ENCODE measurements at places on chromosomes 7 and 10. TPM values are rescaled to one million over a fixed set of nuclear protein-coding genes. Genes with fewer than 3 reads are reported as not detected.

- no peak for DNase-seq
Observed at GRCh38 chr10:80945264-80945880, 407.7 kb downstream of the SH2D4B start.

- DNase-seq = peak; percentile 78
Observed at GRCh38 chr10:124319926-124320391, 98.8 kb downstream of the OAT start.

GRCh38 chr10:15427843-15428414, 56.8 kb upstream of the FAM171A1 start:
- peak; percentile 55 for DNase-seq

GRCh38 chr7:106344861-106345260, 60.1 kb upstream of the NAMPT start:
- DNase-seq = no peak

DNA sequence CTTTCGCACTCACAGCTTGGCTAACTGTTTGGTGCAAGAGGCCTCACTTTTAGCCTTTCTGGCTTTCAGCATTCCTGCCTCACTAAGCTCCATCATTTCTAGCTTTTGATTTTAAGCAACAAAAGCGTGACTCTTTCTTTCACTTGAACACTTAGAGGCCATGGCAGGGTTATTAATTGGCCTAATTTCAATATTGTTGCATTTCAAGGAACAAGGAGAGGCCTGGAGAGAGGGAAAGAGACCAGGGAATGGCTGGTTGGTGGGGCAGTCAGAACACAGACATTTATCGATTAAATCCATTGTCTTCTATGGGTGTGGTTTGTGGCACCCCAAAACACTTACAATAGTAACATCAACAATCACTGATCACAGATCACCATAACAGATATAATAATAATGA, 31.3 kb downstream of the CHST3 start:
- DNase-seq = no peak

DNA sequence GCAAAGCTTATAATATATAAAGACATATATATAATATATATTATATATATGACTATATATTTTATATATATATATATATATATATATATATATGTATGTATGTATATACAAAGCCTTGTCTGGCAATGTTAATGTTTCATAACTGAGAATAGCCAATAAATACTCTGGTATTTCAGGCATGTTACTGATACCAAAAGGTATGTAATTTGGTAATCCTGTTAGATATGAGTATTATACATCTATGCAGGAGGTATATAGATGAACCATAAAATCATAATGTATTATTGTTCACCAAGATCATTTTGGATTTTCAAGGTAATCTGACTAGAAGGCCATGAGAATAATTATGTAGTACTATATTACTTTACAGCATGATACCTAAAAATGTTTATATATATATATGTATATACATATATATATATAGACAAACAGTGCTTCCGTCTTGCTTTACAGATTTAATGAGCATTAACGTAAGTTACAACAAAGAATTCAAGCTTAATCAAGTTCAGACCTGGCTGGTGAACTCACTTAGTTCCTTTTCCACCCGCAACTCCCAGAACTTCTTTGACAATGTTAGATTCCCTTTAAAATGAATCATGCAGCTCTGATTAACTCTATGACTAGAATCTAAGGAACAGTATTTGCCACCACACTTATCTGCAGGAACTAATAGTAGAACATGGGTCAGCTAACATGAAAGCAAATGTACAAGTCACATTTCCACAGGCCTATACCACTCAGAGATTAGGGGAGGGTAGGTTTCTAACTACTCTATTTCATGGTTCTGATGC, 82.7 kb downstream of the SLC25A13 start:
- peak; percentile 31 for DNase-seq

GRCh38 chr7:114687238-114687637, 234.7 kb upstream of the MDFIC start:
- no peak for DNase-seq

DNA sequence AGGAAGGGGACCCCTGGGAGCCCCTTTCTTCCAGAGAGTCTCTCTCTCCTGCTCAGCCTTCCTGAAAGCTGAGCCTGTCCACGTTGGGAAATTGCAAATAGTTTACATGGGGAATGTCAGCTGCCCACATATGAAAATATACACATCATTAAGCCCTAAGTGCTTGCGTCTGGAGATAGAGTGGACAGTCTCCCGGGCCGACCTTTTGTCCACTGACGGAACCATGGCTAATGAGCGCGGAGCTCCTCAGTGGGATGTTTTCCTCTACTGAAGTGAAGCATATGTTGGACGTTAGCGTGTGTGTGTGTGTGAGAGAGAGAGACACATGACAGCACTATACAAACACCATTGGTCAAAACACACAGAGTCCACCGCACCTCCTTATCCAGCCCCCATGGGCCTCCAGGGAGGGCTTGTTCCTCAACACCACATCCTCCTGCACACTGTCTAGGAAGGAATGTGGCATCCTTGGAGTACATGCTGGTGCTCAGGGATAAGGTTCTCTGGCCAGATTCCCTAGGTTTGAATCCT, 128.4 kb downstream of the RGS10 start:
- DNase-seq = no peak

DNA sequence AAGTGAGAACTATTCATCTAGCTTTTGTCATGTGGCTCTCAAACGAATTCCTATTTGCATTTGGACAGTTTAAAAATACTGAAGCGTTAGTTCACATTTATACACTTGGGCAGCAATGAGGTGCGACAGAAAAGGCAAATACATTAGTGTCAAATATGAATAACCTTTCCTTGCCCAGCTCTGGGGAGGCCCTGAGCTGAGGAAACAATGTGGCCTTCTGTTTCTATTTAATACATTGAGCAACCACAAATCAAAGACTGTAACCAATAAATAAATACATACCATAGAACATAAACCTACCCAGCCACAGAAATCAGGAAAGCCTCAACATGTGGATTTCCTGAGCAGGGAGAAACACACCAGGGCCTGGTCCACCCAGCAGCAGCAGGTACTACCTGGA, 585.2 kb downstream of the PARD3 start:
- no peak for DNase-seq

DNA sequence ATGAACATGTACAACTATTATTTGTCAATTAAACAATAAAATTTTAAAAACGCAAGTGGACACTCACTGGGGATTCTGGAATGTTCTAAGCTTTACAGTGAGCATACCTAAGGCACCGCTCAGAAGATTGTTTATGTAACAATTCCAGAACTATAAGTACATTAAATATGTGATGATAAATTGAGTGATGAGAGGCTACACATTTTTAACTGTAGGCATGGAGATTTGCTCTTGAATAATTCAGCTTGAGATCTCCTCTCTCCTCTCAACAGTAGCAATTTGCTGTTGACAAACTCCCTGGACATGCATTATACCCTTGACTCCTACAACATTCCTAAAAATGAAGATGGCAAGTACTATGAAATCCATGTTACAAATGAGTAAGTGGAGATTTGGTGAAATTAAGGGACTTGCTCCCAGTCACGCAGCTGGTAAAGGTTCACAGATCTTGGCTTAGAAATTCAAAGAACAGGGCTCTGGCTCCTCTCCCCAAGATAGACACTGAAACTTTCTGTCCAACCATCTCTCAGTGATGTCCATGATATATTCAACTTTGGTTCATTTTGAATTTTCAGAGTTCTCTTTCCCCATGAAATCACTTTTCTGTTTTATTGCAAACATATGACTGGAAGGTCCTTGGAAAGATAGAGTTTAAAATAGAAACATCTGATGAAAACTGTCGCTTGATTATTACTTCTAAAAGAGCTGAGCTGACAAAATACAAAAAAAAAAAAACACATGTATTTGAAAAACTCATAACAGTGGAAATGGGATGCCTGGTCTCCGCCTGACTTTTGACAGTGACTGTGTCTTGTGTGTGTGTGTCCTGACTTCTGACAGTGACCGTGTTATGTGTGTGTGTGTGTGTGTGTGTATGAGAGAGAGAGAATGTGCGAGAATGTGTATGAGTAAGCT, 488.3 kb downstream of the TNS3 start:
- DNase-seq = no peak

GRCh38 chr10:88196291-88196690, 332.9 kb downstream of the PTEN start:
- DNase-seq = peak; percentile 9

DNA sequence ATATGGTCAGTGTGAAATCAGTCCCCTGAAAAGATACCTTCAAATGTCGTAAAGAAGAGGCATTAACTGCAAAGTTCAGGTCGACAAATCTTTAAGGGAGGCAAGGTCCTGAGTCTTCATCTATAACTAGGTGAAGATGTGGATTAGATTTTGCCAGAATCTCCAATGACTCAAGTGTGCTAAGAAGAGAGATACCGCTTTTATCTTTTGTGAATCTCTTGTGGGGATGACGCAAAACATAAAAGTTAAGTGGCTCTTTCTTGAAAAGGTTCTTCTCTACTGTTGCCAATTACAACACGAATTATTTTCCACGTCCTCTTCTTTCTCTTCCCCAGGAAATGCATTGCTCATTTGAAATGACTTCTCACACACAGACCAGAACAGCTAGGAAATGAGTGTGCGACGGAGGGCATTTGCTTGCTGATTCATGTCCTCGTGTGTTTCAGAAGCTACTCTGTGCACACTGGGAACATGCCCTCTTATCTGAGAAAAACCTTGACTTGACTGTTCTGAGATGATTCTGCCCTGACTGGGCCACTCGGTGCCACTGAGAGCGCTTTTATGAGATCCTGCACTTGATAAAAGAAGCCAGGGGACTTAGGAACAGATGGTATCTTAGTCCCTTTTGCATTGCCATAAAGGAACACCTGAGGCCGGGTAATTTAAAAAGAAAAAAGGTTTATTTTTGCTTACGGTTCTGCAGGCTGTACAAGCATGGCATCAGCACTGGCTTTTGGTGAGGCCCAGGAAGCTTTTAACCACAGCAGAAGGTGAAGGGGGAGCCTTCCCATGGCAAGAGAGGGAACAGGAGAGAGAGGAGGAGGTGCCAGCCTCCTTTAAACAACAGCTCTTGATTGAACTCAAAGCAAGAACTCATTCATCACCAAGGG, 169.5 kb upstream of the PFKP start:
- no peak for DNase-seq

DNA sequence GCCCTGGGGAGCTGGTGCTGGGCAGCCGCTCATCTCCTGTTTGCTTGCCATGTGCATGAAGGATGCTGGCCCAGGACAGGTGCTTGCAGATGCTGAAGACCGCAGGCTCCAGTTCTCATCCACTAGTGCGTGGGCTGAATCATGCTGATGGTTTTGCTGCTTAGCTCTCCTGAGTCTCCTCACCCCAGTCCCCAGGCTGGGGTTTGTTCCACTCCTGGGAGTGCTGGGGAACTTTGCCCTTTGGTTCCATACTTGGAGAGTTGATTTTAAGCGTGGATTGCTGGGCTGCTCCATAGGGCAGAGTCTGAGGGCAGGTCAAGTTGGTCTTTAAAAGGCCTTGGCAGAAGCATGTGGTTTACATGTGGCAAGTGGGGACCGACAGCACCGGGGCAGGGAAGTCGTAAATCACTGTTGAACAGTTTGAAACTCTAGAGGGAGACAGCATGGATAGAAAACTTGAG, 9.1 kb downstream of the DYNC2I1 start:
- peak; percentile 27 for DNase-seq

GRCh38 chr10:30056767-30057355, 2.5 kb downstream of the JCAD start:
- DNase-seq = no peak

DNA sequence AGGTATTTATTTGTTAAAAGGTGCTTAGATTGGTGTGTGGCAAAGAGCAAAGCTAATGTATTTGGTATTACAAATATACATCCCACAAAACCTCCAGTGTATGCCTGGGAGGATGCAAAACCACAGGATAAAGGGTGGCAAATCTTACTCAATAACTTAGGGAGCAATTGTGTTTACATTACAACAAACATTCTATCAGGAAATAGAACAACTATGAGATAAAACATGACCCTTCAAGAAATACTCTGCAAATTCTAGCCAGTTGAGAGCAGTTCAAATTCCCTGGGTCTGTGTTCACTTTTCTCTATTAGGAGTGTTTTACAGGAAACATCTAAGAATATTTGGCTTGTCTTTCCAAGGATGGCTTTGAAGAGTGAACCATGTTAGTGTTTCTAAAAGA, 64.9 kb downstream of the CUL1 start:
- no peak for DNase-seq

Gene UCMA
- total RNA-seq = not detected

Gene CNPY4
- total RNA-seq = 23.2 TPM

Gene CTAGE4
- 0.06 TPM for total RNA-seq

Gene TMEM72
- not detected for total RNA-seq
